ENCODE measurements at places on chromosomes 2 and 18.

GRCh38 chr2:12424809-12425208 is 291.9 kb upstream of the TRIB2 start:
- no peak for DNase-seq

DNA sequence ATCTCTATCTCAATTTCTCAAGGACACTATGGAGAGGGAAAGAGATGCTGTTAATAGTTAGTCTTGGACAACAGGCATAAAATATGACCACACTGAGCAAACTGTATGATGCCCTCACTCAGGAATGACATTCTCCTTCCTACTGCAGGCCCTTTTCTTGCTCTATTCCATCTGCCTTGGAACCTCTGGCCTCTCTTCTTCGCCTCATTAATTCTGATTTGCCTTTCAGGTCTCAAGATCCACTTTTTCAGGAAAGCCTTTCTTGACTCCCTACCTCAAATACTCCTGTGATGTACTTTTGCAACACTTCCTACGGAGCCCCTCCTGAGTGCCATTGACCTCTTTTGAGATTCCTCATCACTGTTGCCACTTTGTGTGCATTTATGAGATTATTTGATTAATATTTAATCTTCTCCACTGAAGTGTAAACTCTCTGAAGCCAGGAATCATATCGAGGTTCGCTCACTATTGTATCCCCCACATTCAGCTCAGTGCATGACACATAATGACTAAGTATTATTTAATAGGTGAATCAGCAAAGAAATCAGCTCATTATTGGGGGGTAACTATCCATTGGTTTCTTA is 21.3 kb upstream of the SPP2 start:
- DNase-seq = no peak

DNA sequence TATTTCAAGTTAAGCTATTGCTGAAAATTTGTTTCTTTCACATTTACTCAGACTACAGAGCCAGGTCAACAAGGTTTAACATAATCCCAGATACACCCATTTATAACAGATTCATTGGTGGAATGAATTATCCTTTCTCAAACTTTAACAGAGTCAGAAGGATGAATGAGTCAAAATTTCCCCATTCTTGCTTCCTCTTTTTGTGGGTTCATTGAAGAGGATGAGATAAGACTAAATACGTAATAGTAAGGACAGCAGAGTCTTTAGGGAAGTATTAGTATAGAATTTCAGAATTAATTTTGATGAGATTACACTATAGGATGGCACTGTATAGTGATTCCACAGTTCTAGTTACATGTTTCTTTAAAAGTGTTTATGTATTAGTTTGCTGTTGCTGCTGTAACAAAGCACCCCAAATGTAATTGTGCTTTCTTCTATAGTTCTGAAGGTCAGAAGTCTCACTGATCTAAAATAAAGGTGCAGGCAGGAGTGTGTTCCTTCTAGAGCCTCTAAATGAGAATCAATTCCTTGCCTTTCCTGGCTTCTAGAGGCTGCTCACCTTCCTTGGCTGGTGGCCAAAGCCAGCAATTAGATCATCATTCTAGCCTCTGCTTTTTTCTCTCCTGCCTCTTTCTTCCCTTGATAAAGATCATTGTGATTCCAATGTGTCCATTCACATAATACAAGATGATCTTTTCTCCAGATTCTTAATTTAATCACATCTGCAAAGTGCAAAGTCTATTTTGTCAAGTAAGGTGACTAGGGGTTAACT is 309.3 kb upstream of the PIK3C3 start:
- no peak for DNase-seq

DNA sequence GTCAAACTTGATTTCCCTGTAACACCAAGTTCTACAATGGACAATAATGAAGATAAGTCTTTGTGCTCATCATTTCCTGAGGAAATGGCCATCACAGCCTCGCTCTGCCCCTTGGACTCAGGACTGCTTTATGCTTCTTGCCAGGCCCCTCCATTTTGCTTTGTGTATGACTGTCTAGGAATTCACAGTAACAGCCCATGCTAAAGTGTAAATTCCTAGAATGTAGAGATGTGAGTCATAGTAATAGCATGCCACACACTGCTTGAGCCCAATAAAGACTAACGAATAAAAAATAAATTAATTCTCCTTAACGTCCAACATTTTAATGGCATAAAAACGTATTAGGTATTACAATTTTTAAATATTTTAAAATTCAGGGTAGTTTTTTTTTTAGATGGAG is 226.5 kb downstream of the PID1 start:
- no peak for DNase-seq

DNA sequence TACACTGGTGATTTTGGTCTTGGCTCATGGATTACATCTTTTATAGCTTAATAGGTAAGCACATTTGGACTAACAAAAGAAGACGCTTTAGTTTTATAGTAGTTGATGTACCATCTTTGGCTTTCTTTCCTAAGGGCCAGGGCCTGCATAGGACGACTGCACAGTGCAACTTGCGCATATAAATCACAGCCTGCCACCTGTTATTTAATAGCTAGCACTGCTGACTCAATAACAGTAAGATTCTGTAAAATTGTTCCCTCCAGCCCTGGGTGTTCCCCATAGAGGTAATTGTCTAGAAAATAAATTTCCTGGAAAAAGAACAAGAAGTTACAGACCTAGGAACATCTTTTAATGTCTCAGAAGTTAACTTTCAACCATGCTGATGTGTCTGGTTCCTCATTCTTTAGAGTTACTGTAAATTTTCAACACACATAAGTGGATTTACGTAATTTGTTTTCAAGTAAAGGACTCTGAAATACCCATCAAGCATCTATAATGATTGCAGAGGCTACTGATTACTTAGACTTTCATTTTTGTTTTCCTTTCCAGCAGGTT is 594.2 kb upstream of the NXPH2 start:
- no peak for DNase-seq

DNA sequence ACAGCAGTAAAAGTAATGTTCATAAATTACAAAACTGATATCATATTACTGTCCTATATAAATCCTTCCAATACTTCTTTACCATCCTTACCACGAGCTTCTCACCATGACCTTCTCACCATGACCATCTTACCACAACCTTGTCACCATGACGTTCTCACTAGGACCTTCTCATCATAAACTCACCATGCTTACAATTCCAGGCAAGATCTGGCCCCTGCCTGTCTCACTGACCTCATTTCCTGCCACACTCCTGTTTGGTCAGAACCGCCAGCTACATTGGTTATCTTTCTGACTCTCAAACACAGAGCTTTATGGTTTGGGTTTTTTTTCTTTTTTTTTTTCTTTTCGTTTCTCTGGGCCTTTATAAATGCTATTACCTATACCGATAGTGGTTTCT is 827.6 kb downstream of the RNF144A start:
- no peak for DNase-seq

GRCh38 chr18:70781860-70782453 is 493.1 kb downstream of the SOCS6 start:
- peak; percentile 16 for DNase-seq

DNA sequence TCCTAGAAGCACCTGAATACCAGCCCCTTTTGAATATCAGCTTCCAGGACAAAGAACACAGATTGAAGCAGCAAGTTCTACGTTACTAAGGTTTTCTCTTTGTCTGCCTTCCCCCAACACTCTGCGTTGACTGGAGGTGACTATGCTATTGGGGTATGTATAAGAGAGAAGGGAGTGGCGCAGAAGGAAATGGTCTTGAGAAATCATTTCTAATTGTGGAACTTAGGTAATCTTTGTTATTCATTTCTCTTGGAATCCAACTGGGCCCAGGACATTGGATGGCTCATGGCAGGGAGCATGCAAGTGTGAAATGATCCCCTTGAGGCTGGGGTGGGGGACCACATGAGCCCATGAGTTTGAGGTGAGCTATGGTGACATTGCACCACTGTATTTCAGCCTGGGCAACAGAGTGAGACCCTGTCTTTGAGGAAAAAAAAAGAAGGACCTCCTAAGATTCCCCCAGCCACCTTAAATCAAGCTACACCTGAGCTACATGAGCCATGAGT is 29.7 kb downstream of the XDH start:
- no peak for DNase-seq

- peak; percentile 73 for DNase-seq
These were observed 212.3 kb downstream of the CYP26B1 start for GRCh38 chr2:71935262-71935848.

GRCh38 chr2:176213406-176213805 is 24.9 kb downstream of the HOXD1 start:
- no peak for DNase-seq

- no peak for DNase-seq
These were observed 50.8 kb upstream of the FANCL start for GRCh38 chr2:58291726-58292438.
